NT2/D1 (cell line): ENCODE measurements at places on chromosomes 2 and 18.

- no peak for DNase-seq
These were observed 13.8 kb upstream of the TMEM200C start for GRCh38 chr18:5909125-5909524.

DNA sequence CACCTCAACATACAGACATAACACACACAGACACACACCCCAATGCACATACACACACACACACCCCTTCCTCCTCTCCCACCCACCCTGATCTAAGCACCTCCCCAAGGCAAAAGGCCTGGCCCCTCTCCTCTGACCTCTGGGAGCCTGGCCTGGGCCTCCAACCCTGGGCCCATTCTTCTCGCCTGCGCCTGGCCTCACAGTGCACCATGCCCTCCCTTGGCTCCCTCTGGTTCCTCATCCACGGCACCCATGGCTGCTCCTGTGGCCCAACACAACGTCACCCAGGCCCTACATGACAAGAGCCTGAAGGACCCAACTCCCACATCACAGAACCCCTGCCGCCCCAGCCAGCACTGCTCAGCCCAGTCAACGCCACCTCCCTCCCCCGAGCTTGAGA lies 281.3 kb downstream of the CELF4 start:
- DNase-seq: no peak

DNA sequence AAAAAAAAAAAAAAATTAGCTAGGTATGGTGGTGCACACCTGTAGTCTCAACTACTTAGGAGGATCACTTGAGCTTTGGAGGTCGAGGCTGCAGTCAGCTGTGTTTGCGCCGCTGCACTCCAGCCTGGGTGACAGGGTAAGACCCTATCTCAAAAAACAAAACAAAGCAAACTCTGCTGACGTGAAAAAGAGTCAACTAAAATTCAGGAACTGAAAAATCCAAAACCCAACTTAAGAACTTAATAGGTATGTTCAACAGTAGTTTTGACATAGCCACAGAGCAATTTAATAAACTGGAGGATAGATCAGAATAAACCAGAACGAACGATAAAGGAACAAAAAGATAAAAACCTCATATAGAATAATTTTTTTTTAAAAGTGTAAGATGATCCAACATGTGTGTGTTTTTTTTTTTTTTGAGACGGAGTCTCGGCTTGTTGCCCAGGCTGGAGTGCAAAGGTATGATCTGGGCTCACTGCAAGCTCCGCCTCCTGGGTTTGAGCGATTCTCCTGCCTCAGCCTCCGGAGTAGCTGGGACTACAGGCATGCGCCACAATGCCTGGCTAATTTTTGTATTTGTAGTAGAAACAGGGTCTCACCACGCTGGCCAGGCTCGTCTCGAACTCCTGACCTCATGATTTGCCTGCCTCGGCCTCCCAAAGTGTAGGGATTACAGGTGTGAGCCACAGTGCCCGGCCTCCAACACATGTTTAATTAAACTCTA lies 4.3 kb upstream of the ZNF236 start:
- DNase-seq: no peak

DNA sequence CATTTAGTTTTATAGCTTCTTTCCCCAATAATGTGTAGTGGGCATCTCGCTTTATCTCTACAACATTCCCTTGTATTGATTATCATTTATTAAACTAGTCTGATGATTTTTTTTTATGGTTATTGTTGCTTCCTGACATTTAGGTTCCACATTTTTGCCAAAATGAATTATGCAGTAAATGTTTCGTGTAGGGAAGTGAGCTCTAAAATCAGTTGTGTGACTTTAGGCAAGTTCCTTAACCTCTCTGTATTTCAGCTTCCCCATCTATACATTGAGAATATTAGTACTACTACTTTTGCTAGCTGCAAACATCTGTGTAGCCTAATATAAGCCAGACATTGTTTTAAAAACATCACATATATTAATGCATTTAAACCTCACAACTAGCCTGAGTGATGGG lies 22.9 kb downstream of the SOCS6 start:
- no peak for DNase-seq

- no peak for DNase-seq
These were observed 9.9 kb downstream of the IMPA2 start for GRCh38 chr18:11991021-11991795.

GRCh38 chr2:241673797-241674725 lies 12.6 kb downstream of the DTYMK start:
- no peak for DNase-seq

DNA sequence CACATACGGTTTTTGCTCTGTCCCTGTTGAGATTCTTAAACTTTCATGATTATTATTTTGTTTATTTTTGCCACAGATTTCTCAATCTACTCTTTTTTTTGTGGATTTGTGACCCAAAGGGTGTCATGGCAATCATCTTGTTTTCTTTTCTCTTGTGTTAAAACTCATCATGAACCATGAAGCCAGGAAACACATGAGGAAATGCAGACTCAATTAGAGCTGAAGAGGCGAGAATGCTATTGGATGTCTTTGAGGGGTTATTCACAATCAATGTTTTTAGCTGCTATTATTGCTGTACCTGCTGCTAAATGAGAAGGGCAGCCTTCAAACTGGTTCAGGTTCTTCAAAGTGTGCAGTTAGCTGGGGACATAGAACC lies 99.5 kb upstream of the MMADHC start:
- DNase-seq: no peak

DNA sequence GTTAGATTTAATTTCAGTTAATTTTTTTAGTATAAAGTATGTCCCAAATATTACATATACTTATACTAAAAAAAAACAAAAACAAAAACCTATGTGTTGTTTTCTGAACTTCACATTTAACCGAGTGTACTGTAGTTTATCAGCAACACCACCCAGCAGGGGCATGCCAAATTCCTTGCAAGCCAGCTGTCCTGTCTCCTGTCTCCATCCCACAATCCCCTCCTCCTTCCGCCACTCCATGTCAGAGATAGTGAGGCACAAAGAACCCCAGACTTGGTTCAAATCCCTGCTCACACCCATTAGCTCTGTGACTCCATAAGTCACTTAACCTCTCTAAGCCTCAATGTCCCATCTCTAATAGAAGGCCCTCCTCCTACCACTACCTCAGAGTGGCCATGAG lies 9.4 kb downstream of the CHST10 start:
- no peak for DNase-seq

DNA sequence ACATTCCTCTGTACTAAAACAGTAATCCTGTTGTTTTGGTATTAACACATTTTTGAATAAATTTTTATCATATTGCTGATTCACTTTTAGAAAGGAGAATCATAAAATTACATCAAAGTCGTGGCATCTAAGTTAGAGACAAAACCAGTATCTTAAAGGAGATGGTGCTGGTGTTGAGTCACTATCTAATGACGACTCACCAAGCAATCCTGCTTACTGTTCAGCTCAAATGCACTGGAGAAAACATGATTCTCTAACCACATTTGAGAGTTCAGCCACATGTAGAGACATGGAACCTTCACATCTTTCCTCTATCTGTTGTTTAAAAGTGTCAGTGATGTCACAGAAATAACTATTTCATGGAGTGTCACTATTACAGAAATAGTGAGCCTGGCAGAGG lies 473.8 kb downstream of the TGIF1 start:
- no peak for DNase-seq

DNA sequence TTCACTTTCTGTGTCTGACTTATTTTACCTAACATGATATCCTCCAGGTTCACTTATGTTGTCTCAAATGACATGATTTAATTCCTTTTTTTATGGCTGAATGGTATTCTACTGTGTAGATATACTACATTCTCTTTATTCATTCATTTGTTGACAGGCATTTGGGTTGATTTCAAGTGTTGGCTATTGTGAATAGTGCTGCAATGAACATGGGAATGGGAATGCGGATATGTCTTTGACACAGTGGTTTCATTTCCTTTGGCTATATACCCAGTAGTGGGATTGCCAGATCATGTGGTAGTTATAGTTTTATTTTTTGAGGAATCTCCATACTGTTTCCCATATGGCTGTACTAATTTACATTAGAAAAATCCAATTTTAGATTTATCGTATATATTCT lies 195.4 kb upstream of the KLHL14 start:
- DNase-seq: no peak

- DNase-seq: no peak
These were observed 83.5 kb downstream of the MYL12B start for GRCh38 chr18:3345452-3345851.

- no peak for DNase-seq
These were observed 122.9 kb upstream of the UNC80 start for GRCh38 chr2:209648714-209649113.

DNA sequence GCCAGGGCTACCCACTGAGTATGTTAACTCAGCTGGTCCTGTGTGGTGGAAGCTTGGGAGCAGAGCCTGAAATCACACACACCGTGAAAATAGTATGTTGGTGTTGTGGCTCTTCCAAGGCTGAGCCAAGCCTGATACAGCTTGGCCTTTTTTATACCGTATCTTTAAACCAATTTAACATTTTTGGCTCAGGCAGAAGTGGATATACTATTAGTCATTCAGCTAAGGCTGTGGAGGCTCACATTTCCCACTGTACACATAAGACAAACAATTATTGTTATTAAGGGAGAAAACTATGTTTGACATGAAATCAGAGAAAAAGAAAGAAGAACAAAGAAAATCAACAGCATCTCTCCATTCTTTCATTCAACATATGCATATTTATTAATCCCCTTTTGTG lies 159.0 kb downstream of the BCL11A start:
- DNase-seq: no peak

DNA sequence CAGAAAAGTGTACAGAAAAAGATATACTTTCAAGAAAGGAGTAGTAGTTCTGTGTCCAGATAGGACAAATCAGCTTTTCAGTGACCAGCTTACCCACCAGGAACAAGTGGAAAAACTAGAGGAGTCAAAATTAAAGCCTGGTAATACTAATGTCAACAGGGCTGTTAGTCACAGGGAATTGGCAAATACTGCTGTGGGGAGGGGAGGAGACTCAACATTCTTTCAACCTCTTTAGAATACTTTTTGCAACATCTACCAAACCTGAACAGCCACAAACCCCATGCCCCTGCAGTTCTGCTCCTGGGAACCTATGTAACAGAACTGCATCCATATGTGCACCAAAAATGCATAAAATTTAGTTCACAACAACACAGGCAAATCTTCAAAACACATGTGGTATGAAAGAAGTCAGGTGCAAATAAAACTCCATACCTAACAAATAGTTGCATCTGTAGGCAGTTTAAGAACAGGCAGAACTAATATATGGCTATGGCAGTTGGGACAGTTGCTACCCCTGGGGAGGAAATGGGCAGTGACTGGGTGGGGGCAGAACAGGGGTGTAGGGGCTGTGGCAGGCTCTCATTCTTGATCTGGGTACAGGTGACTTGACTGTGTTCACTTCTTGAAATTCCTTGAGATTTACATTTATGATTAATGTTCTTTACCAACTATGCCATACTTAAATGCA lies 9.7 kb downstream of the CMPK2 start:
- no peak for DNase-seq

GRCh38 chr2:237875256-237876060 lies 16.0 kb downstream of the RAMP1 start:
- no peak for DNase-seq

DNA sequence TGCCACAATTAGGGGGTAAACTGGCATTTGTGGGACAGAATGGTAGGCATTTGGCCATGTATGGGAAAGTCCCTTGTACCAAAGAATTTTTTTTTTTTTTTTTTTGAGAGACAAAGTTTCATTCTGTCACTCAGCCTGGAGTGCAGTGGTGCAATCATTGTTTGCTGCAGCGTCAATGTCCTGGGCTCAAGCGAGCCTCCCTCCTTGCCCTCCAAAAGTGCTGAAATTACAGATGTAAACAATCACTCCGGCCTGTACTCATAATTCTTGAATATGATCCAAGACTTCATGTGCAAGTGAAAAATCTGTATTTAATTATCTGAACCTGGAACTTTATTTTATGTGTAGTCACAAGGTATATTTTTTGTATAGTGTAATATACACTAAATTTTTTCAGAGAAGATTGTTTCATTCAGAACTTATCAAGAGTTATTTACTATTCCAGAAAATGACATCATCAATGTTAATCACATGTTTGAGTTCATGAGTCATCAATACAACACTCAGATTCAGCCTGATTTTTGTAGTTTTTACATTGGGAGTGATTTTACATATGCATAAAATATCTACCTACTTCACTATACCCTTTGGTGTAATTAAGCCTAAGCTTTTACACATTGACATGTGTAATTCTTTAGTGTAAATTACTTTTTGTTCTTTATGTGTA lies 138.7 kb upstream of the L3MBTL4 start:
- no peak for DNase-seq

- no peak for DNase-seq
These were observed 124.7 kb downstream of the ACKR3 start for GRCh38 chr2:236694146-236694888.

- DNase-seq: no peak
These were observed 31.3 kb downstream of the TMEM177 start for GRCh38 chr2:119710281-119710680.

GRCh38 chr2:127235082-127235702 lies 15.1 kb upstream of the CYP27C1 start:
- DNase-seq: no peak

- DNase-seq: no peak
These were observed 78.8 kb downstream of the EHBP1 start for GRCh38 chr2:62784341-62784740.

GRCh38 chr2:99819766-99820165 lies 322.6 kb downstream of the AFF3 start:
- DNase-seq: no peak

DNA sequence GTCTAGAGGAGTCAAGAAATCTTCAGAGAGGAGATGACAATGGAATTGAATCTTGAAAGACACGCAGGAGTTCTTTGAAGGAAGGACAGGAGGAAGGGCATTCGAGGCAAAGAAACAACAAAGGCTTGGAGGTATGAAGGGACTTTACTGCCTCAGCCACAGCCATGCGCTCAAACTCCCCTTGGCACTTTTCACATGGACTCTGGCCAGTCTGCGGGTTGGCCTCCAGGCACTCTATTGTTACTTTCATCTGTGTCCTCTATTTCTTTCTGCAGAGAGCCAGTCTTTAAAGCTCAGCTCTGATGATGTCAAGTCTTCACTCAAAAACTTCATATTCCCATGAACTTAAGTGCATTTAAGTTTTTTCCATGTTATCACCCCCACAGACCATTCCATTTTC lies 95.4 kb downstream of the ZAP70 start:
- DNase-seq: no peak
